ENCODE measurements at places on chromosomes 5 and 9.

DNA sequence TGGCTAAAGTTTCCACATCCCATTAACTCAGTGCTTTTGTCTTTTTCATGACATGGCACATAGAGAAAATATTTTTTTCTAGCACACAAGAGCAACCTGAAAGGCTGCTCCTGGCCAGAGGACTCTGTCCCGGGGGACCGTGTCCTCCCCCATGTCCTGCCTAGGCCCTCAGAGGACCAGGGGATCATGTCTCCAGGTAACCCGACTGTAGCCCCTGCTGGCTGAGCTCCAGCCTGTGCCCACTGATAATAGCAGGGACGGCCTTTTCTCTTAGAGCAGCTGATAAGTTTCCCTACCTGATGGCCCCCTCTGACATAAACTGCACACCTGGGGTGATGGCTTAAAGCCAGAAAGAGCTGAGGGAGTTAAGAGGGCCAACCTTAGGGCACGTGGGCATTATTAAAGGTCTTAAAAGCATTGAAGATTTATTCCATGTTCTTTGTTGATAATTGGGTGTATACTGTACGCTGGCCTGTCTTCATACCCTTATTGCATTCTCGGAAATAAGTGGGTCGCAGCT is 5.9 kb downstream of the HDHD3 start:
- H3K4me1 ChIP-seq, result peaks cover 17% of the 10 kb centered on the region
- H3K27ac ChIP-seq, result peak overlapping the region; percentile 59
- no peak overlapping the region for H3K4me3 ChIP-seq
- no peaks in the 10 kb centered on the region for H3K27me3 ChIP-seq

DNA sequence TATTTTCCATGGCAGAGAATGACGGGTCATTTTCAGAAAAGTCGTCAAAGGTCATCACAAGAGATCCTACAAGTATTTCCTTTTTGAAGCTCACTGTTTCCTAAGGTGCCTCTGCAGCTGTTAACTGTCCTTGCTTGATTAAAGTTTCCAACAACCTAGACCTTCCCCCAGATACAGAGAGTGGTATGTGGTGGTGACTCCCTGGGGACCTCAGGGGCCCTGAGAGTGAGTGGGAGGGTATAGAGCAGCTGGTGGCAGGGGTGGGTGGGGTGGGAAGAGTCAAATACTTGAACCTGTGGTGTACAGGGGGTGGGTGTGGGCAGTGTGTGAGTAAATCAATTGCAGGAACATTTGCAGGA is 1.6 kb upstream of the CD72 start:
- H3K4me1 ChIP-seq, result peaks cover 46% of the 10 kb centered on the region
- H3K27me3 ChIP-seq, result no peaks in the 10 kb centered on the region
- no peak overlapping the region for H3K4me3 ChIP-seq
- peak overlapping the region; percentile 92 for H3K27ac ChIP-seq
- peak; percentile 28 for DNase-seq

DNA sequence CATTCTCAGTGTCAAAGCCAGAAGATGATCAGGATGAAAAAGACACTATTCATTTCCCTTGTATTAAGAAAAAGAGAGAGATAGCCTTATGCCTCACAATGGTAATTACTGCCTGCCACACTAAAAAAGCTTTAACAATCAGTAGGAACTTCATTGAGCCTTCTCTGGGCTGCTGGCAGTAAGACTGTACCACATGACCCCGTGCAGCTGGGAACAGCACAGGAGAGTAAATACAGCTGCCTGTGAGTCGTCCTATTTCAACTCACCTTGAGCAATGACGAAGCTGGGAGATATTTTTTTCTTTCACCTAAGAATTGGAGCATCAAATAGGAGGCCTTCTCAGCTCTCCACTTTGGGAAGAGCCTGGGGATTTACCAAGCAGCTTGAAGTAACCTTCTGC is 316.3 kb downstream of the GABRB2 start:
- DNase-seq, result no peak
- no peaks in the 10 kb centered on the region for H3K36me3 ChIP-seq
- no peak overlapping the region for H3K4me3 ChIP-seq
- no peak overlapping the region for H3K27ac ChIP-seq
- no peaks in the 10 kb centered on the region for H3K27me3 ChIP-seq
- no peaks in the 10 kb centered on the region for H3K4me1 ChIP-seq

GRCh38 chr9:36665921-36666431 is 93.3 kb downstream of the MELK start:
- peaks cover 12% of the 10 kb centered on the region for H3K4me1 ChIP-seq
- no peak overlapping the region for H3K27ac ChIP-seq
- H3K4me3 ChIP-seq, result no peak overlapping the region

GRCh38 chr5:32275396-32275741 is 37.4 kb downstream of the MTMR12 start:
- H3K36me3 ChIP-seq, result peaks cover 61% of the 10 kb centered on the region
- peak overlapping the region; percentile 36 for H3K27ac ChIP-seq
- H3K27me3 ChIP-seq, result no peaks in the 10 kb centered on the region
- no peak for DNase-seq
- no peak overlapping the region for H3K4me3 ChIP-seq
- H3K4me1 ChIP-seq, result peaks cover 48% of the 10 kb centered on the region

DNA sequence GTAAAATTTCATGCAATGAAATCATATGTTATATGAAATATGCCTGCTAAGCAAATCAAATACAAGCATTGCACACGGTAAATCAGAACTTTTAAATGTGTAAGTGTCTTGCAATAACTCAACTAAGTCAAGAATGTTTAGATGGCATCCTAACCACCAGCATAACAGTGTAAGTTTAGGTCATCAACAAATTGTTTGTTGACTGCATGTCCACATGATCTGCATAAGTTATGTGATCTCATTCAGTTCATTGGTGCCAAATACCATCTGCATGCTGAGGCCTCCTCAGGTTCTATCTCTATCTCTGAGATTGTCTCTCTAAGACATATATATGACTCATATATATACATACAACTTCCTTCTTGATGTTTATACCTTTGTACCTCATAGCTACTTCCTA is 159.6 kb upstream of the STK32A start:
- peaks cover 4% of the 10 kb centered on the region for H3K27me3 ChIP-seq
- no peak for DNase-seq
- H3K27ac ChIP-seq, result no peak overlapping the region
- H3K4me1 ChIP-seq, result no peaks in the 10 kb centered on the region
- H3K36me3 ChIP-seq, result no peaks in the 10 kb centered on the region

DNA sequence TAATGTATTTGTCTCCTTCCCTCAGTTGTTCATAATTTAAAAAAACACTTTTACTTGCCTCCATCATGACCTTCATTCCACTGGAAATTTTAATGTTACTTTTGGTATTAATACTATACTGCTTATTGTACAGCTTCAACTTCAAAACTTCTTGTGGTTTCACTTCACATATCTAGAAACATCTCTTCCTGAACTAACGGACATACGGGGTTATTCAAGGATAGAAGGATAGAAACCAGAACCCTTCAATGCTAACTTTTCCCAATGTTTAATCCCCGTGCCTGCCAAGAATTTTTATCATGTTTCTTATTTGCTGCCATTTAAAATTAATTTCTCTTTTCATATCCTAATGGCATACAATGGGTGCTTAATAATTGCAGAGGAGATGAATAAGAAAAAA is 36.3 kb upstream of the SETD9 start:
- peaks cover 31% of the 10 kb centered on the region for H3K4me1 ChIP-seq
- H3K36me3 ChIP-seq, result peaks cover 16% of the 10 kb centered on the region
- H3K4me3 ChIP-seq, result no peak overlapping the region
- H3K27me3 ChIP-seq, result no peaks in the 10 kb centered on the region

- H3K27me3 ChIP-seq, result peaks cover 23% of the 10 kb centered on the region
- no peak overlapping the region for H3K27ac ChIP-seq
- no peaks in the 10 kb centered on the region for H3K36me3 ChIP-seq
- DNase-seq, result no peak
Measured at GRCh38 chr5:107501965-107502675, 168.6 kb downstream of the EFNA5 start.

GRCh38 chr9:124754289-124754688 is 16.8 kb downstream of the NR6A1 start:
- H3K27ac ChIP-seq, result no peak overlapping the region
- peaks cover 6% of the 10 kb centered on the region for H3K4me1 ChIP-seq
- H3K4me3 ChIP-seq, result no peak overlapping the region
- no peak for DNase-seq
- peaks cover 36% of the 10 kb centered on the region for H3K27me3 ChIP-seq
- no peaks in the 10 kb centered on the region for H3K36me3 ChIP-seq

- H3K27me3 ChIP-seq, result peaks cover 22% of the 10 kb centered on the region
- H3K36me3 ChIP-seq, result no peaks in the 10 kb centered on the region
- H3K4me3 ChIP-seq, result no peak overlapping the region
- peaks cover 17% of the 10 kb centered on the region for H3K4me1 ChIP-seq
- H3K27ac ChIP-seq, result no peak overlapping the region
- DNase-seq, result no peak
Measured at GRCh38 chr5:122073864-122074263, 4.2 kb downstream of the LOX start.

- H3K36me3 ChIP-seq, result peaks cover 3% of the 10 kb centered on the region
- no peaks in the 10 kb centered on the region for H3K27me3 ChIP-seq
Measured at GRCh38 chr9:87464110-87464991, 33.3 kb upstream of the DAPK1 start.

Data from naive thymus-derived CD8-positive, alpha-beta T cell (primary cell).